Dermis microvascular lymphatic vessel endothelial cell (primary cell): ENCODE measurements at places on chromosomes 4 and X. TPM values are rescaled to one million over a fixed set of nuclear protein-coding genes. Genes with fewer than 3 reads are reported as not detected.

- DNase-seq: peak; percentile 61
These were observed 25.1 kb downstream of the XIAP start for GRCh38 chrX:123884809-123885408.

Gene ARMCX2
- 29.7 and 51.2 TPM in 2 replicates for total RNA-seq

DNA sequence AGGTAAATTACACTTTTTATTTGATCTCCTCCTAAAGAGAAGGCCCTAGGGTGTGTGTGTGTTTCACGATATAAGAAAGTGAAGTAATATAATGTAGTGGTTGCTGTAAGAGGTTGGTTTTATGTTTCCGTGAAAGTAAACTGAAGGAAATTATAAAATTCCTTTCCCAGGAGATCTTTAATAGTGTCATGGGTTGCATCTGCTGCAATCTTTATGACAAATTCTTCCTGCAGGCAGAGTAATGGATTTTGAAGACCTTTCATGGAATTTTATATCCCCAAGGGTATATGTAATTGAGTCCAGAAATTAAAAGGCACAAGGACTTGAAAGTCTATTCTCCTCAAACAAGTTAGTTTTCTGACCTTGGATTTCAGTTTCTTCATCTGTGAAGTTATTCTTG, 538.6 kb downstream of the ANKRD50 start:
- no peak for DNase-seq

Gene CT45A1
- total RNA-seq: not detected in 2 replicates

Gene TSPYL2
- total RNA-seq: 4.9 and 7.6 TPM in 2 replicates

DNA sequence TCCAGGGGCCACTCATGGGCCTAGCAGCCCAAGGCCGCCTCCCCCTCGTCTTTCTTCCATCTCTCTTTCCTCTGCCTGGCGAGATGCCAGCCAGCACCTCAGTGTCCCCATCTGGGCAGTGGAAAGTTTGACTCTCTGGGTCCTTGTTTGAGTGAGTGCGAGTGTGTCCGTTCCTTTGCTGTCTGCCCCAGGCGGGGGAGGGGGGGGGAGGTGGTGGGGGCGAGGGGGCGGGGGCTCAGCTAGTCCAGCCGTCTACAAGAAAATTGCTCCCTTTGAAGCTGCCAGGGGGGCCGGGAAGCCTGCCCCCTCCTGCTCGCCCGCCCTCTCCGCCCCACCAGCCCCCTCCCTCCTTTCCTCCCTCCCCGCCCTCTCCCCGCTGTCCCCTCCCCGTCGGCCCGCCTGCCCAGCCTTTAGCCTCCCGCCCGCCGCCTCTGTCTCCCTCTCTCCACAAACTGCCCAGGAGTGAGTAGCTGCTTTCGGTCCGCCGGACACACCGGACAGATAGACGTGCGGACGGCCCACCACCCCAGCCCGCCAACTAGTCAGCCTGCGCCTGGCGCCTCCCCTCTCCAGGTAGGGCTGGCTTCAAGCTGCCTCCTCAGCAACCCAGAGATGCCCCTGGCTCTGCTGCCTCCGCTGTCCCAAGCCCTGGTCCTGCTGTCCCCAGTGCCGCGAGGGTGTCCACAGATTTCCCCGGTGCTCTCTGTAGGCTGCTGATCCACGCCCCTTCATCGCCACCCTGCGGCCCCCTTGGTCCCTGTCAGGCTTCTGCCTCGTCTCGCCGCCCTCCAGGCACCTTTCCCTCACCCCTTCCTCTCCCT, at the start of gene BGN:
BGN (plus strand) TSS at position 440 of the 821 bp plus-strand sequence. CDS start 9,652 bp downstream, outside the sequence.
- DNase-seq: peak; percentile 84
